Stimulated activated CD4-positive, alpha-beta T cell treated with anti-CD3 and anti-CD28 coated beads, Interleukin-1b, Interleukin-23, amount 100 ng/mL, for 1 hour (primary cell): ENCODE measurements at places on chromosomes 2 and 18.

DNA sequence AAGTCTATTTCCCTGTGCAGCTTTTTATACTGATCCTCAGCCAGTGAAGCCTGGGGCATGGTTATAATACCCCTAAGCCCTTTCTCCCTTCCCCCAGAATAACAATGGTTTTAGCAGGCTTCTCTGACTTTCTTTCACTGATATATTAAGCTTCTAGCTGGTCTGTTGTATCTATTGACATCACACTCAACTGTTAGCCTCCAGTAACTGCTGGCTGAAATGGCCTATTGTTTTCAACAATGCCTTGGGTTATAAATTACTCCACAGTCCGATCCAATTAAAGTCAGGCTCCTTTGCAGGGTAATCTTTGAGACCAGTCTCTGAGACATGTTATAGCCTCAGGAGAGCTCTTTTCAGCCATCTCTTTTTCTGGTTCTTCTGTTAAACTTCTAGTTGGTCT, 2.9 kb upstream of the SLC9A4 start:
- DNase-seq, result no peak

- DNase-seq, result no peak
Observed at GRCh38 chr2:170365686-170366085, 187.7 kb downstream of the MYO3B start.

DNA sequence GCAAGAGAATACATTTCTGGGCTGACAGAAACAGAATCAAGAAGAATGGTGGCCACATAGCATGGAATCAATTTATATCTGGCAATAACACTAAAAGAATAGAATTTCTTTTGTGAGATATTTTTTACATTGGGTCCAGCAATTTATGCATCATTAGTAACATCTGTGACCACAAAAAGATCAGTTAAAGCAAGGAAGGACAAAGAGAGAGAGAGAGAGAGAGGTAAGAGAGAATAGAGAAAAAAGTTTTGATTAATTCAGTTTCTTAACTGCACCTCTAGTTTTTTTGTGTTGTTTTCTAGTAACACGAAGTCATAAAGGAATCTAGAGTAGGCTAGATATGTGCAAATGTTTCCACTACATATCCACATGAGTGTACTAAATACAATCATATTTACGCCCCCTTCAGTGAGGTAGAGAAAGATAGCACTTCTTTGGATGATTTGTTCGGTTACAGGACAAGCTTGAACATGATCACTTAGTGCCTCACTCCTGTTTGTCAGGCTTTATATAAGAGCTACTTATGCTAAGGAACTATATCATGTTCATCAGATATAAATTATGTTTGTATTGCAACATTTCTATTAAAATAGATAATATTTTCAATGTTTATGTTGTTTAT, 247.4 kb upstream of the COL3A1 start:
- DNase-seq, result no peak

GRCh38 chr2:105912081-105912480, 167.4 kb downstream of the NCK2 start:
- no peak for DNase-seq

DNA sequence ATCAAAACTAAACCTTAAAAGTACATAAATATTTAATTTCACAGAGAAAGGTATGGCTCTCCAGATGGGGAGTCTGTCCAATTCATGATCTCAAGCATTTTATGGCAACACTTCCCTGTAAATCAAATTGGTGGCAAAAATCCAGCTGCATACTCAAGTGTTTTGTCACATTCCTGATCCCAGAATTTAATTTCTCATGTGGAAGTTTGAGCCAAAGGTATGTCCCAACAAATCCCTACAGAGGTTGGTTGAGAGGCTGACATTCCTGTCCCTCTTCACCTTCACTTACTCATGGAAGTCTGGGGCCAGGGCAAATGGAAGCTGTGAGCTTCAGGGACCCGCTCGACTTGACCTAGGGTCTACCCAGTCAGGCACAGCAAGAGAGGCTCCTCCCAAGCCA, 17.7 kb downstream of the KLF7 start:
- DNase-seq, result no peak

- DNase-seq, result no peak
Observed at GRCh38 chr2:144132357-144132756, 387.6 kb downstream of the ZEB2 start.

DNA sequence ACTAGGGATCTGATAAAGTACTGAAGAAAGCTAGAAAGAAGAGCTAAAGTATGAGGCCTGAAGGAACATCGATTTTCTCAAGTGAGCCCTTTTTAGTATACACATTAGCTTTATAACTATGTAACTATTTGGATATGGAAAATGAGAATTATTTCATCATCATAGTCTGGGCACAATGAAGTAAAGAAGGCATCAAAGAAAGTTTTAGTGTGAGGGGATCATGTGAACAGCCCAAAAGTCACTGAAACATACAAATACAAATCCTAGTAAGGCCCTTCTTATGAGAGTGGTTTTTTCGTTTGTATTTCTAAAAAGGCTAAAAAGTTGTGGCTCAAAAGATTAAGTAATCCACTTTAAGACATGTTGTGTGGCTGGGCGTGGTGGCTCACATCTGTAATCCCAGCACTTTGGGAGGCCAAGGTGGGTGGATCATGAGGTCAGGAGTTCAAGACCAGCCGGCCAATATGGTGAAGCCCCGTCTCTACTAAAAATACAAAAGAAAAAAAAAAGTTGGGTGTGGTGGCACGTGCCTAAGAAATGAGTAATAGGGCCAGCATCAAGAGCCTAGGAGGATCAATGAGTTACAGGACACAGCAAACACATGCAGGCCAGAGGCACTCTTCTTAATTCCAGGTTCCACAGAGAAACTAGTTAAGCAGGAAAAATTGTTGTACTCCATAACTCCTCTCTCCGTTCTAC, 61.9 kb downstream of the PUM2 start:
- no peak for DNase-seq

DNA sequence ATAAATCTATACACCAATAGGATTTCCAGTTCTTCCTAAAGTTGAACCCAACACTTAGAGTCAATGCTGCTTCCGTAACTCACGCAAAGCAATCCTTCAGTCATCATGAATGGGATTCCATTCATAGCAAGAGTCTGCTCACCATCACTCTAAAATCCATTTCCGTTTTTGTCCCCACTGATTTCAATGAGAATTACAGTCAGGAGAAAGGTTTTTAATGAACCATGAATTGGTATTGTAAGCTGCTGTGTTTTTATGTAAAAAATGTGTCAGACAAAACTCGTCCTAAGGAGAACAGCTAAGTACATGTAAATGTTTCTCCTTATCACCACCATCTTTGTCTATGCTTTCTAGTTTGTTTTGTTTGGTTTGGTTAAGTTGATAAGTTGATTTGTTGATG, 391.5 kb downstream of the IRS1 start:
- DNase-seq, result no peak

DNA sequence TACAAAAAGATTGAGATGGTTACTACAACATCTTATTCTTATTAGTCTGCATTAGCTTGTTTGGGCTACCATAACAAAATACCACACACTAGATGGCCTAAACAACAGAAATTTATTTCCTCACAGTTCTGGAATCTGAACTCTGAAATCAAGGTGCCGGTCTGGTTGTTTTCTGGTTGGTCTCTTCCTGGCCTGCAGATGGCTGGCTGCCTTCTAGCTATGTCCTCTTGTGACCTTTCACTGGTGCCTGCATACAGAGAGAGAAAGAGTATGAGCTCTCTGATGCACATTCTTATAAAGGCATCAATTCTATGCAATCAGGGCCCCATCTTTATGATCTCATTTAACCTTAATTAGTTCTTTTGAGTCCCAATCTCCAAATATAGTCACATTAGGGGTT, 696.5 kb downstream of the TDRD15 start:
- no peak for DNase-seq

GRCh38 chr2:24626131-24626530, 135.1 kb downstream of the NCOA1 start:
- no peak for DNase-seq

- DNase-seq, result no peak
Observed at GRCh38 chr2:149451417-149452165, 121.2 kb downstream of the LYPD6 start.

DNA sequence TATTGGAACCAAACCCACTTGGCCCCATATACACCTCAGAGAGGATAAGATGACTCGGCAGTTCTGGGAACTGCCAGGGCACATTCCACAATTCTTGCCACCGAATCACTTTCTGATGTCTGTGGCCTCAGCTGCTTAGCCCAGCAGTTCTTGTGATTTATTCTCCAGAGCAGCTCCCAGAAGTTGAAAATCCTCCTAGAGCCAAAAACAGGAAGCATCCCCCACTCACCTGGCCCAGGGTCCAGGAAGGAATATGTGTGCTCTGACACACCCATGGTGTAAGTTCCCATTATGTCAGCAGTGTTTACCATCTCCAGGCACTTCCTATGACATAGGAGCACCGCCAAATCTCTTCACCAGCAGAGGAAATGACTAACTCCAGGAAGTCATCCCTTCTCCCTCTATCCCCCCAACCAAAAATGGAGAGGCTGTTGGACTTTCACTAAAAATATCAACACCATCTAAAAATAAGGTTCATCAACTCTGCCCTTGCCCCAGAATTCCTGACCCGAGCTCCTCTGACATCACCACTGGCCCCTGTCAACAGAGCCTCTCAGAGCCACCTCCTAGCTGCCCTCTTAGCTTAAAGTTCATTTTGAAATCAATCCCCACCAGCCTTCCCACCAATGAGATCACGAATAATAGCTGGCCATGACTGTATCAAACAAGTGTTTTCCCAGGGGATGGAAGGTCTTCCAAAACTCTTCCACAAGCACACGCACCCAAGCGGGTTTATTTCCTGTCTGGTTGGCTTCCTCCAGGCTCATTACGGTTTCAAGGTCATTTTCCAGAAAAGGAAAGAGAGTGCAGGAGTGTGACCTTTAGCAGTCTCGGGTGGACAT, 223.1 kb upstream of the PARD3B start:
- DNase-seq, result no peak

DNA sequence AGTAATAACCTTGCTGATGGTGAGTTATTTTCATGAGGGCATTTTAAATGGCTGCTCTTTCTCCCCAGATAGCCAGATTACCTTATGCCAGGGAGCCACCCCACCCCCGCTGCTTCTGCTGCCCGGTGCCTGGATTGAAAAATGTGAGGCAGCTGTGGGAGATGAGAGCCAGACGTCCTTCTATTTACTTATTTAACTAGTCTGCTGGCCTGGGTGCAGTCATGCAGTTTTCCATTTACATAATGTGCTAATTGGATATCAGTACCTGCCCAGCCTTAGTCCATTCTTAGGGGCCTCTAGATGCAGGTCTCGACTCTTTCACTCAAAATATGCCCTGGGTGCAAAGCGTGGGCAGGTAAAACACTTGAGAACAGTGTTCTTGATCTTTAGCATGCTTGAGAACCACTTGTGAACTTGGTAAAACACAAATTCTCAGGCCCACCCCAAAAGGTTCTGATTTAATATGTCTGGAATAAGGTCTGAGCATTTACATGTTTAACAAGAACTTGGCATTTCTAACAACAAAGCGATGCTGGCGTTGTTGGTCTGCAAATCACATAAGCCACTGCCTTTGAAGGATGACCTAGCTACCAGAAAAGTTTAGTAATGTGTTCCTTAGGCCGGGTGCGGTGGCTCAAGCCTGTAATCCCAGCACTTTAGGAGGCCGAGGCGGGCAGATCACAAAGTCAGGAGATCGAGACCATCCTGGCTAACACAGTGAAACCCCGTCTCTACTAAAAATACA, 154.3 kb downstream of the NRP2 start:
- no peak for DNase-seq

DNA sequence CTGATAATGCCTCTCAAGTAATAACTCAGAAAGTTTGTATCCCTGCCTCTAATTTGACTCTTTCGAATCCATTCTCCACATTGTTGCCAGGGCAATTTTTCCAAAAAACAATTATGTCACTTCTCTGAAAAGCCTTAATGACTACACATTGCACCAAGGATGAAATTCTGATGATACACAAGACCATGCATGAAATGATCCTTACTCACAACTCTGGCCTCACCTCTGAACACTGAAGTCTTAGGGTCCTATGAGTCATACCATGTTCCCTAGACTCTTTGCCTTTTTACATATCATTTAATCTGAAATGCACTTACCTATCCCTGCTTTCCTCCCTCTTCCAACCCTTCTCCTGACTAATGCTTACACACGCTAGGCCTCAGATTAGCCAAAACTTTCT, 51.0 kb downstream of the WDPCP start:
- DNase-seq, result no peak

DNA sequence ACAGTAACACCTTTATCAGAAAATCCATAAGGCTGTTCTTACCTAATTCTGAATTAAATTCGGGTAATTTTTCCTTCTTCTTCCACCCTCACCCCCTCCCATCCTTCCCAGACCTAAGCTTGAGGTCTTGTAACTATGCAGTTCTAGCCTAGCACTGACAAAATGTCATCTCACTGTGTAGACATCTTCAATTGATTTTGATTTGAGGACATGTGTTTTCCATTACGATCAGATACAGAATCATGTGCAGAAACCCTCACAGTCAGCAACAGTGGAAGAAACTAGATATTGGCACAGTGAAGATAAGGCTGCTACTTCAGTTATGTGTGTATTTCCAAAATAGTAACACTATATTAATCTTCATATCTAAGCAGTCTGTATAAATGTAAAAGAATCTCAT, 244.6 kb downstream of the THSD7B start:
- no peak for DNase-seq

GRCh38 chr2:63048367-63049171, 2.1 kb upstream of the OTX1 start:
- no peak for DNase-seq

GRCh38 chr2:99957332-99958133, 184.9 kb downstream of the AFF3 start:
- DNase-seq, result no peak

DNA sequence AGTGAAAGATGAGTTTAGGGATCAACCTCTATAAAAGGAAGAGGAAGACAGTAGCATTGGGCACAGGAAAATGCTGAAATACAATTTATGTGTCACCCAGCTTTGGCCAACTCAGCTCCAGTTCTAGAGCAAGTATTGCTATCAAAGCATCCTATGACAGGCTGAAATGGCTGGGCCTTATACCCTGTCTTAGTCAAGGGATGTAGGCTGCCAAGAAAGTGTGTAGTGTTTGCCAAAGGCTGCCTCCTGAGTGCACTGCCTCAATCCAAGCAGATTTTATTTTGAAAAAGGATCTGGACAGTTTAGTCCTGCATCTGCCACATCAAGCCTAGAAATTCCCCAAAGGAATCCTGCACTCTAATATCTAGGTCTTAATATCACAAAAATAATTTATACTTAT, 359.9 kb upstream of the ZC3H15 start:
- DNase-seq, result no peak
